ENCODE measurements at places on chromosomes 11 and 22.

DNA sequence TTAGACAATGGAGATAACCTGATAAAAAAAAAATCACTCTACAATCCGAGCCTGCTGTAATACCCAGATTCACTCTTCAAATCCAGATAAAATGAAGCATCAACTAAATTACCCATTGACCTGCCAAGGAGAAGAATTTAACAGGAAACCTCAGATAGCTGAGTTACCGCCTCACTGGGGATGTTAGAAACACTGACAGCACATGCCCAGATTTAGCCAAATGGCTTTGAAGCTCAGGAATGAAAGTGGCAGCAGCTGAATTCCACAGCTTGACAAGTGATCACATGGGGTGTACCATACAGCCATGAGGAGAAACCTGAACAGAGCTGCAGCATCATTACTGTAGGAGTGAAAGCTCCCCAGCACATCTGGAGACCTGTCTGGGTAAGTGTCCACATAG lies 807.6 kb downstream of the DLG2 start:
- no peak for DNase-seq

GRCh38 chr11:69981119-69981784 lies 96.9 kb upstream of the ANO1 start:
- no peak for DNase-seq

DNA sequence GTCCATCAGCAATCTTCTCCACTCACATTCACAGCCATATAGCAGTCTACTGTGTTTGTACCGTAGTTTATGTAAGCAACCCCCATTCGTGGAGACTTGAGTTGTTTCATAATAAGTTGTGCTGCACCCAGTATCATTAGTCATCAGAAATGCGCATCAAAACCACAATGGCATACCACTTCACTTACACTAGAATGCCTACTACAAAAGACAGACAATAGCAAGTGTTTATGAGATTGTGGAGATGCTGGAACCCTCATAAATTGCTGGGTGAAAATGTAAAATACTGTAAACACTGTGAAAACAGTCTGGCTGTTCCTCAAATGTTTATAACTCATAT lies 133.3 kb downstream of the ATXN10 start:
- no peak for DNase-seq

DNA sequence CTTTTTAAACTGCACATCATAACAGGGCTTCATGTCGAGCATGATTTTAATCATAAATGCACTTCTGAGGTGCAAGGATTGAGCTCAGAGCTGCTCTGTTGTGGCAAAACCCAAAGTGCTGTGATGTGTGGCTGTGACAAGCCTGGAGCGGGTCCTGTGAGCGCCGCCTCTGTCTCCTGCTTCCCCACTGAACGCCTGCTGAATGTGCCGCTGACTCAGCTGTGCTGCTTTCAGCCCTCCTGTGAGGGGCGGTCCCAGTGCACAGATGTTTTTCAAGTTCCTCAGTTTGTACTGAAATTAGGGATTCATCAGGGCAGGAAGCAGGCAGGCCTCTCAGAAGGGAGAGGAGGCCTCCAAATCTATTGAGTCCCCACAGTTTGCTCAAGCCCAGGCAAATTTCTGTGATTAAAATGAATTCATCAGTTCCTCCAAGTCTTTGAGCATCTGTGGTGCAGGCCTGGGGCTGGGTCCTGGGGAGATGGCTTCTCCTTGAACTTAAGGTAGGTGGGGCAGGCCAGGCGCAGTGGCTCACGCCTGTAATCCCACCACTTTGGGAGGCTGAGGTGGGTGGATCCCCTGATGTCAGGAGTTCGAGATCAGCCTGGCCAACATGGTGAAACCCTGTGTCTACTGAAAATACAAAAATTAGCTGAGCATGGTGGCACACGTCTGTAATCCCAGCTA lies 3.0 kb upstream of the GTSE1 start:
- peak; percentile 75 for DNase-seq

GRCh38 chr11:94107363-94107762 lies 21.3 kb upstream of the PANX1 start:
- no peak for DNase-seq

DNA sequence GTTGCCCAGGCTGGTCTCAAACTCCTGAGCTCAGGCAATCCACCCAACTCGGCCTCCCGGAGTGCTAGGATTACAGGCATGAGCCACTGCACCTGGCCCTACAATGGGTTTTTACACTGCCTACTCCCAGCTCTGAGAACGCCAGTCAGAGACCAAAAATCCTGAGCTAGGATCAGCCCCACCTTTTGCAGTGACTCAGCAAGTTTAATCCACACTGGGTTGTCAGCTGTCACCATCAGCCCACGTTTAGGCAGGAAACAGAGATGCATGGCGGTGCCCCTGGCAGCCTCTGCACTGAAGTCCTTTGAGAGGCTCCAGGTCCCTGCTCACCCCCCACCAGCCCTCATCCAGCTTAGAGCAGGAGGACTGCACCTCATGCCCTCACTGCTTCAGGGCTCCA lies 117.6 kb downstream of the ARHGAP8 start:
- DNase-seq, result no peak

GRCh38 chr11:119993722-119994121 lies 144.2 kb downstream of the TRIM29 start:
- no peak for DNase-seq

GRCh38 chr22:42805998-42806830 lies 50.9 kb downstream of the ARFGAP3 start:
- DNase-seq, result no peak

- no peak for DNase-seq
These were observed 40.6 kb upstream of the MN1 start for GRCh38 chr22:27842201-27842600.

- no peak for DNase-seq
These were observed 4.5 kb downstream of the OR56A4 start for GRCh38 chr11:6002202-6002699.
